NCI-H187 treated with DMSO at 0.1 percent for 48 hours (cell line): ENCODE measurements at places on chromosomes 6 and 20.

DNA sequence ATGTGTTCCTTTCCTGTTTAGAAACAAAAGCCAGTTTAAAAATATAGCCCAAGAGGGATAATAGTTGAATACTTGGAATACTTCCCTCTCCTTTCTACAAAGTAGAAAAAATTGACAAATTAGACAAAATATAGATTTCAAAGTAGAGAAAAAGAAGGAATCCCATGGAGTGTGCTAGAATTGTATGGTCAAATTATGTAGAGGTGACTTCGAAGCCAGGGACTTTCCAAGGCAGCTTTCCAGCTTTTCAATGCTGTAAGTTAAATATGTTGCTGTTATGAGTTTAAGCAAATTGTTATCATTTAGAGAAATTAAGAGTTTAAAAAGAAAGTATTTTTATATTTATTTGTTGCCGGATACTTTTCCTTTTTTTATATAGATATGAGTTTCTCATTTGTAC is 415.5 kb upstream of the OPRM1 start:
- DNase-seq = no peak

DNA sequence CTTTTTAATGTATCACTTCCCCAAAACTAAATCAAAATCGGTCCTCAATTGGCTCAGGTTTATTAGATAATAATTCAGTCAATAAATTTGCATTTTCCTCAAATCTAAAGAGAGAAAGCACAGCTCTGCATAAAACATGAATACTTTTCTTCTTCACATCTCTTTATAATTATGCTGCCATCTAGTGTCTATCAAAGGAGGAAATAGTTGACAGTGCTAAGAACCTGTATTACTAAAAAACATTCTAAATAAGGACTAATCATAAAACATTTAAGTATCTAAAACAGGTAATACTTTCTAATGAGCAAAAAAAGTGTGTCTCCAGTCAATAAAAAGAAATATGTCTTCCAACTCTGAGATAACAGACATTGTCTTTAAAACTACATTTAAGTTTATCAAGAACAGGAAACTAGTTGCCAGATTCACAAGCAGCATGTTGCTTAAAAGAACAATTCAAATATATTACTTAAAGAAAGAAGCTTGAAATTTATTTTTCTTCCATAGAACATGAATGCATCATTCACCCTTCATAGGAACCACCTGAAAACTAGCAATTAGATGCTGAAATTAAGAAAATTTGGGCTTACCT is 56.5 kb upstream of the DST start:
- no peak for DNase-seq

- DNase-seq = no peak
Measured at GRCh38 chr6:5513408-5513807, 252.1 kb downstream of the FARS2 start.

DNA sequence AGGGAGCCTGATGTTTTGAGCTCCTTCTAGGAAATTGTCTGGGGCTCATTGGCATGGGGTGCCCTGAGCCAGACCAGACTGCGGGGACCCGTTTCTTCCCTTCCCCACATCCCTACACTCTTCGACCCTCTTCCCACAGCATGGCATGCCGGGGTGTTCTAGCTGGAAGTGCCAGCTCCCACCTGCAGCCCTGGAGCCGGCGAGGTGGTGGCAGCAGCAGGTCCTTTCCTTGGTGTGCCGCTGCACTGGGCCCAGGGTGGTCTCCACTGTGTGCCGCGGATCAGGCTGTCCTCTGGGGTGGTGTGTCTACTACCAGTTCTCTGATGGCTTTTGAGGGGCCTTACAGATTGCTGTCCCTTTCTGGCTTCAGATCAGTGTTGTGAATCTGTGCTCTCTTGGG is 7.5 kb upstream of the RWDD1 start:
- no peak for DNase-seq

- DNase-seq = no peak
Measured at GRCh38 chr6:106101466-106101865, 15.3 kb downstream of the PRDM1 start.

GRCh38 chr20:51220293-51220706 is 197.4 kb upstream of the KCNG1 start:
- DNase-seq = no peak

DNA sequence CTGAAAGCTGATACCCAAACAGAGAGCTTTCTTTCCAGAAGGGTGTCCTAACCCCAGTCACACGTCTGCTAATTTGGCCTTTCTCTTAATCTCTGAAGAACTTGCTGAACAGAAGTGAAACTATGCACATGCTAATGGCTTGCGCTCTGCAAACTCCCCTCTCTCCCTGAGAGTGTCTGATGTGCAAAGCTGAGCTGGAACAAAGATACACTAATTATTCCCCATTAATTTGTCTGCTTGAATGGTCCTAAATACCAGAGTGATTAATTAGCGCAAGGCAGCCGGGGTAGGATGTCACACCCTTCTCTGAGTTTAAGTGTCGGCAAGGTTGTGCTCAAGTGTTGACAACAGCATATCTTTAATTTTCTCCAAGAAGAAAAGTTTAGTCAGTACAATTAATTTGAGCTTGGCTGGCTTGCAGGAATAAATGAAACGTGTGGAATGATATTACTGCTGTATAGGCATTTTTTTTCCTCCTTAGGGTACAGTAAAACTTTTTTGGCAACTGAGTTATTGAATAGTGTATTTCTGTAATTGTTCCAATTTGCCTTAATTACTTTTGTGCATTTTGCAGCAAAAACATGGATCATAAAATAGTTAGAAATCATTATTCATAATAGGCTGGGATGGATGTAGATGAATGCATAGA is 715.9 kb upstream of the POU3F2 start:
- no peak for DNase-seq

DNA sequence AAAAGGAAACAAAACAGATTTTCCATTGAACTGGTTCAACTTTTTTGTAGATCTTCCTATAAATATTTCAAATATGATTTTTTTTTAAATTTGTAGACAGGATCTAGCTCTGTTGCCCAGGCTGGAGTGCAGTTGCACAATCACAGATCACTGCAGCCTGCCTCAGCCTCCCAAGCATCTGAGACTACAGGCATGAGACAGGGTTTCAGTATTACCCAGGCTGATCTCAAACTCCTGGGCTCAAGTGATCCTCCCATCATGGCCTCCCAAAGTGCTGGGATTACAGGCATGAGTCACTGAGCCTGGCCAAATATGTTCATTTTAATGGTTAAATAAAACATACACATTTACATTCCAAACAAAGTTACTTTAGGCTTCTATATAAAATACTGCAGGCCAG is 33.6 kb downstream of the SAMHD1 start:
- no peak for DNase-seq

- DNase-seq = no peak
Measured at GRCh38 chr6:125754566-125754965, 5.1 kb downstream of the HEY2 start.

GRCh38 chr6:12238219-12238618 is 51.9 kb upstream of the EDN1 start:
- DNase-seq = no peak
